Activated effector memory CD4-positive, alpha-beta T cell treated with anti-CD3 and anti-CD28 coated beads, Interleukin-2, amount 50 U/mL, for 16 hours (primary cell): ENCODE measurements at places on chromosomes 5 and 9.
A peak's percentile ranks its signal among the peaks of the same experiment; 100 is the strongest.

GRCh38 chr9:5364294-5365024, 24.8 kb upstream of the RLN1 start:
- DNase-seq, result no peak

GRCh38 chr9:129225815-129226214, 47.8 kb upstream of the IER5L start:
- DNase-seq, result peak; percentile 75

DNA sequence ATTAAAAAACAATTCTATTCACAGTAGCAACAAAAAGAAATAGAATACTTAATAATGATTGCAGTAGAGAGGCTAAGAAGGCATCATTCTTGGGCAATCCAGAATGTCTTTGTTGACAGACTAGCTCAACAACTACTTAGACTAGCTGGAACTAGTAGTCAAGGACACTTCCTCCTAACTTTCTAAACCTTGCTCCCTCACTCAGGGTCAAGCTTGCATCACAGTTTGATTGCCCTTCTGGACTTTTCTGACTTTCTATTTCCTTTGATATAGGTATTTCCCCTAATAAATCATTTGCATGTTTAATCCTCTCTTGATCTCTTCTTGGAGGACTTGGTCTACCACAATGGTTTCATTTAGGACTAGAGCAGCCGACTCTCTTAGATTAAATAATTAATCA, 1107.9 kb downstream of the PTPRD start:
- DNase-seq, result no peak

DNA sequence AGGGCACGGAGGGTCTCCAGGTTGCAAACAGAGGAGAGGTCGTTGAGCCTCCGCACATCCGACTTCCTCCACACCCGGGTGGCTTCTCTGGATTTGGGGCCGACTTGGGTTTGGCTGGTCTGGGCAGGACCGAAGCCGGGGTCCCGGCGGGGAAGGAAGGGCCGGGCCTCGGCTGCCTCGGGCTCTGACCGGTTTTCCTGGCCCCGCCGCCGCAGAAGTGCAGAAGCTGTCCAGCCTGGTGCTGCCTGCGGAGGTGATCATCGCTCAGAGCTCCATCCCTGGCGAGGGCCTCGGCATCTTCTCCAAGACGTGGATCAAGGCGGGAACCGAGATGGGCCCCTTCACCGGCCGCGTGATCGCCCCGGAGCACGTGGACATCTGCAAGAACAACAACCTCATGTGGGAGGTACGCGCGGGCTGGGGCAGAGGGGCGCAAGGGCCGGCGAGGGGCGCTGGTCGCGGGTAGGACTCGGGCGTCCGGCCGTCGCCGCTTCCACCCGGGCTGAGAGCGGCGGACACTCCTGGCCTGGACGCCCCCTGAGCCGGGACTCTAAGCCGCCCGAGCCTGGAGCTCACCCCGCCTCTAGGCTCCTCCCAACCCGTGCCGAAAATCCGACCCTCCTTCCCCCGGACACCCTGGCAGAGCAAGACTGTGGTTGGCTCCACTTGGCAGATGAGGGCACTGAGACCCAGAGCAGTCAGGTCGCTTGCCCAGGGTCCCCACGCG, 2.2 kb downstream of the PRDM12 start:
- DNase-seq, result no peak

- no peak for DNase-seq
Observed at GRCh38 chr9:137306850-137307254, 4.8 kb upstream of the NRARP start.

DNA sequence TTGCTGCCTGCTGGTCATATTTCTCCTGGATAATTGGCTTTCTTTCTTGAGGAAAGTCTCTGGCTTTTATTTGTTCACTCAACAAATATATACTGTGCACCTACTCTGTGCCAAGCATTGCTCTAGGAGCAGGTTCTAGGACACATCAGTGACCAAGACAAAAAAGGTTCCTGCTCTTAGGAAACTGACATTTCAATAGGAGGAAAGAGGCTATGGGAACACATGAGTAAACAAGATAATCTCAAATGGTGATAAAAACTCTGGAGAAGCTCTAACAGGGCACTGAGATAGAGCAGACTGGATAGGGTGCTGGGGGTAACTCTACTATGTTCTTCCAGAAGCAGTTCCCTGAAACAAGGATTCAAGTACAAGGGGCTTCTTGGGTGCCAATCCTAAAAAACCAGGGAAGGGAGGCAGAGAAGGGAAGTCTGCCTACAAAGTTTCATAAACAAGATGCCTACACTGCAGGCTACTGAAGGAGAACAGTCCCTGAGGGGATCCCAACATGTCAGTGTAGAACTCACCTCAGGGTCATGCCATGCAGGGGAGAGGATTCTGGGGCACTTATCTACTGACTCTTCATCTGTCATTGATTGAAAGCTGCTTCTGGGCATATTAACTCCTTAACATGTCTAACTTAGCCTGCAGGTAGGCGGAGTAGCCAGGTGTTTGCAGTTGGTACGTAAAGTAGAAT, 181.3 kb downstream of the GRIA1 start:
- DNase-seq, result no peak

- DNase-seq, result no peak
Observed at GRCh38 chr5:137209232-137209809, 289.8 kb downstream of the SPOCK1 start.

DNA sequence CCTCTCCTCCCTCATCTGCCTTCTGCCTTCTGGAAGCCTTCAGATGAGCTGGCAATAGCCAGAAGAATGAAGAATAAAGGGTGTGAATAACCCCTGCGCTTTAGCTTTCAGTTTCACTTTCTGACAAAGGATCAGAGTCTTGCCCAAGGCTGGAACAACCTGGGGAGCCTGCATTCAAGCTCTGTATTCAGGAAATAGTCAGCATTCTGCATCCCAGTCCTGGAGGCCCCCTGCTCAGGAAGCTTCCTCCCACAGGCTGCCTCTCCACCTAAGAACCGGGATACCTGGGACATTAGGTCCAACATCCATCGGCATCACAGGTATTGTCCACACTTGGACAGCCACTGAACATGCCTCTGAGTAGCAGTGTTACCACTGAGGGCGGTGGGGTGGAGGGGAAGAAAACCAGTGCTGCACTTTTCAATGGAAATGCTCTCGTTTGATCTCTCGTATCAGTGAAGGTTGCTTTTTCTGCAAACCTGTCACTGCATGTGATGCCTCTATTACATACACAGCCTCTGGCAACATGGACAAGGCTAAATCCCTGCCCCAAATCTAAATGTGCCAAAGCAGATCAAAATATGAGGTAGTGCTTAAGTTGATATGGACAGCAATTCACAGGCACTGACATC, 39.8 kb upstream of the ACO1 start:
- no peak for DNase-seq

GRCh38 chr9:31677415-31677814, 707.0 kb upstream of the ACO1 start:
- DNase-seq, result no peak

- DNase-seq, result no peak
Observed at GRCh38 chr9:3179711-3180110, 335.8 kb upstream of the PUM3 start.

DNA sequence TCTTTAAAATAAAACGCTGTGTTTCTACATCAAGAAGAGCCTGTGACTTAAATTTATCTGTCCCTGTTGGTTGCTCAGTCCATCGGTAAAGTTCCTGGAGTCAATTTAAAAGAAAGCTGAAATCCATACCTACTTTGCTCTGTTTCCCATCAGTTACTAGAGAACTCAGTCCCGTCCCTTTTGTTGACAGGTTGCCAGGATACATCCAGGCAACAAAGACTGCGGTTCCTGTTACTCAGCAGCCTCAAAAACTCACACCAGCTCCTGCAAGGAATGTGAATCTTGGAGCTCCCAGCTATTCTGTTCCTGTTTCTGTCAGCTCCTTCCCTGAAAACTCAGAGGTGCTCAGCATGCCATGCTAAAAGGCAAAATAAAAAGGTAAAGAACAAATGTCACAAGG, at the start of gene ZNF474:
Gene ZNF474, plus strand, starts transcription at position 241 of the 400 bp plus-strand sequence. CDS start 22,445 bp downstream, outside the sequence.
- no peak for DNase-seq

DNA sequence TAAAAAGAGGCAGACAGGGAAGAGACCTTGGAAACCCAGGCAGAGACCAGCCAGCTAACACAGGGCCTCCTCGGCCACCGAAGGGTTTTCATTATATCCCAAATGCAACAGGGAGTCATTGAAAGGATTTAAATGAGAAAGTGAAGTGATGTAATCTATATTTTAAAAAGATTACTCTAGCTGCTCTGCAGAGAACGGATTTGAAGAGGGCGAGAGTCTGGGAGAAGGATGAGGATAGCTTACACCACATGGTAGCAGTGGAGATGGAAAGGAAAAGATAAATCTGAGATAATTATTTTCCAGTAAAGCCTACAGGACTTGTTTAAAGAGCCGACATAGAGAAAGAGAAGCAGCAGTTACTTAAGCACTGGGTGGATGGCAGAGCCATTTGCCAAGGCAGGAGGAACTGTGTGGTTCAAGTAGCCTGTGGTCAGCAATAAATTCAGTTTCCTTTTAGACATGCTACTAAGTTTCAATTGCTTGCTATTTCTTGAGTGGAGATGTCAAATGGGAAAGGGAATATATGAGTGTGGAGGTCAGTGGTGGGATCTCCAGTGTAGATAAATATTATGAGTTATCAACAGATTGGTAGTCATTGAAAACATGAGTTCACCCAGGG, 9.3 kb downstream of the FBN2 start:
- no peak for DNase-seq

DNA sequence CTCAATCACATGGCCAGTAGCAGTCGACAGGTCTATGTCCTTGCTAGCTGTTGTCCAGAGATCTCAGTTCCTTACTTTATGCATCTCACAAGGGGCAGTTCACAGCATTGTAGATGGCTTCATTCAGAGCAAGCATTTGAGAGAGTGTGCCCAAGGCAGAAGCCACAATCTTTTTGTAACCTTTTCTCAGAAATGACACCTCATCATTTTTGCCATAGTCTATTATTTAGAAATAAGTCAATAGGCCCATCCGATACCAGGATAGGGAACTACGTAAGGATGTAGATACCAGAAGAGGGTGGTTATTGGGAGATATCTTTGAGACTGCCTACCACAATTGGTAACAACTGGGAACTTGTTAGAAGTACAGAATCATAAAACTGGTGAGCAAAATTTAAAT, 37.1 kb downstream of the LURAP1L start:
- no peak for DNase-seq

GRCh38 chr5:93929131-93929530, 187.7 kb upstream of the POU5F2 start:
- DNase-seq, result no peak

DNA sequence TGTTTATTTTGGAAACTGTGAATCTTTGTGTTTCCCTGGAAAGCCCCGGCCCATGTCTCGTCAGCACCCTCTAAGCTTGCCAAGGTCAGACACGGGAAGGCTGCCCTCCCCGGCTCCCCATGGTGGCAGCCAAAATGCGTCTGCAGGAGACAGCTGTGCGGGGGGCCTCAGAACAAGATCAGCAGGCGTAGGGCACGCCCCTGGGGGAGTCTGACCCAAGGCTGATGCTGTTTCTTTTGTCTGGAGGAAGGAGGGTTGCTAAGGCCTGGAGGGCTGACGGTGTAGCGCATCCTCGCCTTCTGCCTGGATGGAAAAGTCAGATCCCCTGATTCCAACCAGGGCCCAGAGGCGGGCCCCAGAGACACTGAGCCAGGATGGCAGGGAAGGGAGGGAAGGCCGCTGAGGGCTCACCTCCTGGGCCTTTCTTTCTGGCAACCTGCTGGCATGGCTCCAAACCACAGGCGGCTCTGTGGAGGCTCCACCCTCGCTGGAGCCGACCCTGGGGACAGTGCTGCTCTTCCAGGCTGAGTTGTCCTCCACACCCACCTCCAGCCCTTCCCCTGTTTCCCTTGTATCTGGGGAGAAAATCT, 57.2 kb downstream of the OLFM1 start:
- DNase-seq, result no peak

DNA sequence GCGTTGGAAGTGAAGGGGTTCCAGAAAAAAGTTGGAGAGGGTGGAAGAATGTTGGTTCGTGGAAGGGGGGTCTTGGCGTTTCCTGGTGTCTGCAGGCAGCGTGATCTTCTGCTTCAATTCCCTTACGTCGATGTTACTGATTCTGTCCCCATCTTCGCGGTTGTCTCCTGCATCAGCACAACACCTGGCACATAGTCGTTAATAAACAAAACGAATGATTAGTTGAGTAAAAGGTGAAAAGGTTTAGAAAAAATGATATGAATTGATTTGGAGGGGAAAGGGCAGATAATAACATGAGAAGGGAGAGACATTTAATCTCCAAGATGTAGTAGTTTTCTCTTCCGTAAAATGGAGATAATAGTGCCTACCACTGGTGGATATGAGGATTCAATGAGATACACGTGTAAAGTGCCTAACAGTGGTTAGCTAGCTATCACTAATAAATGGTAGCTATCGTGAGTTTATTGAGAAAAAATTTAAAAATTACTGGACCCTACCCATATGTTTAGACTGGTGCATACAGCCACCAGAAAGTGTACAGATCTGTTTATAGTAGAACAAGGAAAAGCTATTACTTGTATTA, 556 bp downstream of the MTREX start:
- no peak for DNase-seq

DNA sequence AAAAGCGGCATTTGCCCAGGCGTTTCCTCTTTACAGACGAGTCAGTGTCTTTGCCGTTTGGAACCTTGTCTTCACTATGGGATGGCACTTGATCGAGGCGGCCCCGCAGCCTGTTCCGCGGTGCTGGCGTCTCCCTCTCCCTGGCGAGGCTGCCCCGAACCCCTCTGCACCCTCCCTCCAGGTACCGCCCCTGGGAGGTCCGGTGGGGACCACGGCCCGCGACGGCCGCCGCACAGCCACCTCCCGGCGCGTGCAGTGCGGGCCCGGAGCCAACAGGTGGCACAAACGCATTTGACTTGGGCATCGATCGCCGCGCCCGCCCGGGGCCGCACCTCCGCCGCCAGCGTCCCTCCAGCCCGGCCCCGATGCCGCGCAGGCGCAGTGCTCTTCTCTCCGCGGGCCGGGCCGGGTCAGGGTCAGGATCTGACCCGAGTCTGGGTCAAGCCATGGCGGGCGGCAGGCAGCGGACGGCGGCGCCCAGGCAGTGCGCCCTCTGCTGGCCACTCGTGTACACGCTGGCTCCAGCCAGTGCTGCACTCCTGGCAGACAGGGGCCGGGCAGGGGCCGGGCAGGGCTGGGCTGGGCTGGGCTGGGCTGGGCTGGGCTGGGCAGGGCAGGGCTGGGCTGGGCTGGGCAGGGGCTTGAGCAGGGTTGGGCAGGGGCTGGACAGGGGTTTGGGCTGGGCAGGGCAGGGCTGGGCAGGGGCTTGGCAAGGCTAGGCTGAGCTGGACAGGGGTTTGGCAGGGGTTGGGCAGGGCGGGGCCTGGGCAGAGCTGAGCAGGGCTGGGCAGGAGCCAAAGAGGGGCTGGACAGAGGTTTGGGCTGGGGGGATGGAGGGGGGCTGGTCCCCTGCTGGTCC, 155.8 kb upstream of the IRX4 start:
- peak; percentile 87 for DNase-seq

- no peak for DNase-seq
Observed at GRCh38 chr9:35042081-35042604, 30.3 kb downstream of the VCP start.

GRCh38 chr9:38171926-38172325, 102.9 kb upstream of the SHB start:
- no peak for DNase-seq

DNA sequence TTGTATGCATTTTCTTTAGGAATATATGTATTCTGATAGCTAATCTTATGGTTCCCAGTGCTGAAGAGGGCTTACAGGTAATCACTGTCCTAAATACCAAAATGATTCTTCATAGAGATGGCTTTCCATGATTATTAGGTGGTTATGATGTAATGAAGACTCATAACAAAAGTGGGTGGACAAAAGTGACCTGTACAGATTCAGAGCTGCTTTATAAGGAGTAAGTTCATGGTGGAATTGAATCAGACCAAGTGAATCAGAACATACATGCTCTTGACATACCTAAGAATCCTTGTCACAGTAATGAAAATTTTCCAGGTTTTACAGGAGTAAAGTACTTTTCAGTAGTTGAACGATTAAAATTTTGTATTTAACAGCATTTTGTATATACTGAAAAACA, 105.6 kb downstream of the NIPBL start:
- no peak for DNase-seq
